ENCODE measurements at places on chromosomes 1 and 21.
A peak's percentile ranks its signal among the peaks of the same experiment; 100 is the strongest.

DNA sequence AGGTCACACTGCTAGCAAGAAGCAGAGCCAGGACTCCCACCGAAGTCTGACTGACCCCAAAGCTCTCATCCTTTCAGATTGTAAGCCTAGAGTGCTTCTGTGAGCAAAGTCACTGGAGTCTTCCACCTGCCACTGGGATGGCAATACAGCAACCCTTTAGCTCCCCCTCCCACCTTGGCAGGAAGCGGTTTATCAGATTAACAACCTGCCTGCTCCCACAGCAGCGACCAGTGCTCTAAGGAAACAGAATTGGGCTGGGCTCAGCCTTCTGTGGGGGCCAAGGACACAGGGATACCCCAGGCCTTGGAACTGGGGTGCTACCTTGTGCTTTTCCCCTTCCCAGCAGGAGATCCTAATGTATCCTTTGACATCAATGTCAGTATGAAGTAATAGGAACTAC lies 76.0 kb downstream of the GFI1 start:
- DNase-seq: no peak

DNA sequence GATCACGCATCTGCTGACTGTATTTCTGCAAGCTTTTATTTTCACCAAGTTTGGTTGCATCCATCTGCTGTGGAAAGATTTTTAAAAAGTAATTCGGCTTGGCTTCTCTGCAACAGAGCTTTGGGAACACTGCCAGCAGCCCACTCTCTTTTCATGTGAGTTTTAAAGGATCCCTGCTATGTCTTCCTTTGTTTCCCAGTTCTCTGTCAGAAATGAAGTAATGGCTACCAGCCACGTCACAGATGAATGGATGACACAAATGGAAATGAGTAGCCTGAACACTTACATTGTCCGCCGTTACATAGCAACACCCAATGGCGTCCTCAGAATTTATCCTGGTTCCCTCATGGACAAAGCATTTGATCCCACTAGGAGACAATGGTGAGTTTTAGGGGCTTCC lies 80.6 kb upstream of the RAVER2 start:
- DNase-seq: no peak

- DNase-seq: peak; percentile 71
Observed at GRCh38 chr1:42324398-42325013, 10.5 kb downstream of the FOXJ3 start.

DNA sequence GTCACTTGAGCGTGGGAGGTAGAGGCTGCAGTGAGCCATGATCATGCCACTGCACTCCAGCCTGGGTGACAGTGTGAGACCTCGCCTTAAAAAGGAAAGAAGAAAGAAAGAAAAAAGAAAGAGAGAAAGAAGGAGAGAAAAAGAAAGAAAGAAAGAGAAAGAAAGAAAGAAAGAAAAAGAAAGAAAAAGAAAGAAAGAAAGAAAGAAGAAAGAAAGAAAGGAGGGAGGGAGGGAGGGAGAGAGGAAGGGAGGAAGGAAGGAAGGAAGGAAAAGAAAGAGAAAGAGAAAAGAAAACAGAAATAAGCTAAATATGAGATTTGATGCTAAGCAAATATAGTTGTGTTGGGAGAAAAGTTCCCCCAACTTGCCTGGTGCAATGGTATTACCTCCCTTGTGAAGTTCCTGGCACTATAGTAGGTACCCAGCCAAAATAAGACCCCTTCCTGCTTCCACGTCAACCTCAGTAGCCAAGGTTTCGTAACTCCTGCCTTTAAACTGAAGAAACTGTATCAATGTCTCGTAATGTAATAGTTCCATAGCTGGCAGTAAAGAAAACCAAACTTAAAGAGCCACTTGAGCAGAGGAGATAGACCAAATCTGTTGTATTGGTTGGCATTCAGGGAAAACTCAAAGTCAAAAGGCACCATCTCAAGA lies 88.1 kb upstream of the HNRNPU start:
- no peak for DNase-seq

GRCh38 chr1:109331113-109331512 lies 24.3 kb upstream of the MYBPHL start:
- DNase-seq: no peak

DNA sequence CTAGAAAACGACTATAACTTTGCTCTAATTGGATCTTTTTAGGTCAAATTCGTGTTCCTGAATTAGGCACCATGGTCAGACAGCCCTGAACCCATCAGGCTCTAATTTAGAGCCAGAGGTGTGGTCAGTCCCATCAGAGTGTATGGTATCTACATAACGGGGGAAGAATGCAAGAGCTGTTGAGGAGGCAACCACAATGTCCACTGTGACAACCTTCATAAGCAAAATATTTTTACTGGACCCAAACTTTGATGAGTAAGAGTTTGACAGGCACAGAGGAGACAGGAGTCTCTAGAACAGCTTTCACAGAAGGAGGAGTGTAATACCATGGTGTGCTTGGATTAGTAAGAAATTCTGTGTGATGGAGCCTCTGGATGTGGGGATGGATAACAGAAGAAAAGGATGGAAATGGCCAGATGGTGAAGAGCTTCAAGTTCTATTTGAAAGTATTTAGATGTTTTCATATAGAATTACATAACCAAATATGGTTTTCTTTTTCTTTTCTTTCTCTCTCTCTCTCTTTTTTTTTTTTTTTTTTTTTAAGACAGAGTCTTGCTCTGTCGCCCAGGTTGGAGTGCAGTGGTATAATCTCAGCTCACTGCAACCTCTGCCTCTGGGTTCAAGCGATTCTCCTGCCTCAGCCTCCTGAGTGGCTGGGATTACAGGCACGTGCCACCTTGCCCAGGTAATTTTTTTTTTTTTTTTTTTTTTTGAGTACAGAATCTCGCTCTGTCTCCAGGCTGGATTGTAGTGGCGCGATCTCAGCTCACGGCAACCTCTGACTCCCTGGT lies 24.9 kb downstream of the UBE2U start:
- DNase-seq: no peak

- DNase-seq: no peak
Observed at GRCh38 chr1:7294636-7295035, 476.5 kb upstream of the VAMP3 start.

GRCh38 chr1:46547481-46548383 lies 3.7 kb downstream of the KNCN start:
- DNase-seq: peak; percentile 50

- DNase-seq: no peak
Observed at GRCh38 chr1:42463921-42464320, 835 bp downstream of the CCDC30 start.

DNA sequence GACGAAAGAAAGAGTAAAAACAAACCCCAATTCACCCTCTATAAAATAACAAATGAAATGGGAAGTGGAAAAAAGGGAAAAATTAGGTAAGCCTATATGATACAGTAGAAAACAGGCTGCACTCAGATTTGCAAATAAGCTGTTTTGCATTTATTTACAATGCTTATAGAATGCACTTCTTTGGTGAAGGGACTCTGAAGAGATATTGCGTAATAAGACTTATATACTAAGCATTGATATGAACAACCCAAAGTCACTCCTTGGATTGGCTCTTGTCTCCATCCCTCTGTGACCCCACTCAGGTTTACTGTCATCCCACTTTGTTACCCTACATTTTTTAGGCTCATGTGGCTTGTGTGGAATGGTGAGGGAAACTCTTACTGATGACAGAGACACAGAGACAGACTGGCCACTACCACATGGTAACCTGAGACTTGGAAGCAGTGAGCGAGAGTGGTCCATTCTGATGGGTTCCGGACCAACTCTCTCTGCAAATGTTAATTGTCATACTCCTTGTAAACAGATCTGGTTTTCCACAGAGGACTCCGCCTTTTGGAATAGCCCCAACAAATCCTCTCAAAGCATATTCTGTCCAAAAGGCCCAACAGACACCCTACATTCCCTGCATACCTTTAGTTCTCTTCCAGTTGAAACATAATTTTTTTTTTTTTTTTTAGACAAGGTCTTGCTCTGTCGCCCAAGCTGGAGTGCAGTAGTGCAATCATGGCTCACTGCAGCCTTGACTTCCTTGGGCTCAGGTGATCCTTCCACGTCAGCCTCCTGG lies 11.0 kb downstream of the GSTM5 start:
- DNase-seq: no peak

GRCh38 chr1:78619446-78619802 lies 824 bp upstream of the IFI44L start:
- DNase-seq: no peak

GRCh38 chr1:15446212-15446611 lies 8.0 kb downstream of the CTRC start:
- no peak for DNase-seq

- DNase-seq: peak; percentile 87
Observed at GRCh38 chr1:24364975-24365678, 46.0 kb downstream of the GRHL3 start.

DNA sequence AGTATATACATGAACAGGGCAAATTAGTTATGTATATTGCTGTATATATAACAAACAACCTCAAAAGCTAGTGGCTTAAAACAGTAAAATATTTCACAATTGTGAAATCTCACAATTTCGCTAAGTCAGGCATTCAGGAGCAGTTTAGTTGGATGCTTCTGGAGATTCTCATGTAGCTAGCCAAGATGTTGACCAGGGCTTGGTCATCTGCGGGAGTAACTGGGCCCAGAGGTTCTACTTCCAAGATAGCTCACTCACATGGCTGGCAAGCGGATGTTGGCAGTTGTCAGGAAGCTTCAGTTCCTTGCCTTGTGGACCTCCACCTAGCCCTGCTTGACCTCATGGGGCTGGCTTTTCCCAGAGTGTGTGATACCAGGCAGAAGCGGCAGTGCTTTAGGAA lies 95.6 kb downstream of the TTC3 start:
- DNase-seq: no peak

DNA sequence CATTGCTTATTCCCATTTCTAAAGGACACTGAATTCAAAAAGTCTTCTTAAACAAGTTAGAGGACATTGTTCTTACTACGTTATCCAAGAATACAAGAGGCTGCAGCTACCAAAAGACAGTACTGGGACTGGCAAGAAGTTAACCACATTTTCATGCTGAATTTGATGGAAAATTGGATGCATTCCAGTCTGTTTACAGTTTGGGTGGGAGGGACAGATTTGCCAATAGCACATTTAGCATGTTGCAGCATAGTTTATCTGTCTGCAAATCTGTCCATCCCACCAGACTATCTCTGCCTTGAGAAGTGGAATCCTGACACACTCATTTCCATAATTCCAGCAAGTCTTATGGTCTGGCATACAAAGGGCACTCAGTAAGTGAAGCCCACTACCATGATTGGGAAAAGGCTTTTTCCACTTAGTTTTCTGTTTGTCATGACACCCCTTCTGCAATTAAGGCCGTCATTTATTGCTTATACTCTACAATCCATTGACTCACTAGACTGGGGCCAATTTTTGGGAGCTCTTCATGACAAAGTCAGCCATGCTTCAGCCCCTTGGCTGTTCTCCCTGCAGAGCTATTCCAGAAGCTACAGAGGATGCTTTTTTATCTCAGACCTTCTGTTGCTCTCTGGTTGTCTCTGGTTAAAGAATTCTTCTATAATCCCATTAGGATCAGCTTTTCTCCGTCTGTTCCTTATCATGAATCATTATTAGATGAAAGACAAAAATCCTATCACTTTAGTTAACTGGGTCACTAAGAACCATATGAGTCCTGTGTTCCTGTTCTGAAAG lies 355.8 kb upstream of the PTBP2 start:
- no peak for DNase-seq

GRCh38 chr1:91885213-91885715 lies 687 bp downstream of the TGFBR3 start:
- no peak for DNase-seq

DNA sequence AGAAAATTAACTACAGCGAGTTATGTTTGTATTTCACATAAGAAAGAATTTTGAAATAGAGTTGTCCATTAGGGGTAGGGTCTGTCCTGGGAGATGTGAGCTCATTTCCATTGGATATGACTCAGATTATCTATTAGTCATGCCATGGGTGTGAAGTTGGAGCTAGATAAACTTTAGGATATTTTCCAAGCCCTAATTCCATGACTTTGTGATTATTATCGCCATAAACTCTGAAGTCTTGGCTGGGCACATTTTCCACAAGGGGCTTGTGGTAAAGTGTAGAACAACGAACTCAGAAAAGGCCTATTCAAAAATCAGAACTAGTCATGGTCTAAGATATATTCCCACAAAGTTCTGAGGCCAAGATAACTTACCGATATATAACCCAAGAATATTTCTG lies 396.6 kb downstream of the DPYD start:
- DNase-seq: no peak

- no peak for DNase-seq
Observed at GRCh38 chr1:7613106-7613850, 157.8 kb upstream of the VAMP3 start.

DNA sequence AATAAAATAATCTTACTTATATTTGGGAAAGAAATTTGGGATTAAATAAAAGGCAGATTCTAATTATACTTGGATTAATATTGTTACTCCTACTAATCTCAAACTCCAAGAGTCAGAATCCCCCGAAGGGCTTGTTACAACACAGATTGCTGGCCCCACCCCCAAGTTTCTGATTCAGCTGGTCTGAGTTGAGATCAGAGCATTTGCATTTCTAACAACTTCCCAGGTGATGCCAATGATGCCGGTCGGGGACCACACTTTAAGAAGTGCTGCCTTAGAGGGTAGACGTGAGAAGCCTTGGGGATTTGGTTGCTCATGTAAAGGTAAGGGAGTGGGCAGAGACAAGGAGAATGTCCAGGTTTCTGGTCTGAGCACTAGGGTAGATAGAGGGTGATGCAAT lies 47.2 kb downstream of the FMN2 start:
- DNase-seq: no peak

Measured in inflammatory macrophage treated with lipopolysaccharide for 1 hour (primary cell).